GM04504 (cell line): ENCODE measurements at places on chromosomes 16 and 17.

DNA sequence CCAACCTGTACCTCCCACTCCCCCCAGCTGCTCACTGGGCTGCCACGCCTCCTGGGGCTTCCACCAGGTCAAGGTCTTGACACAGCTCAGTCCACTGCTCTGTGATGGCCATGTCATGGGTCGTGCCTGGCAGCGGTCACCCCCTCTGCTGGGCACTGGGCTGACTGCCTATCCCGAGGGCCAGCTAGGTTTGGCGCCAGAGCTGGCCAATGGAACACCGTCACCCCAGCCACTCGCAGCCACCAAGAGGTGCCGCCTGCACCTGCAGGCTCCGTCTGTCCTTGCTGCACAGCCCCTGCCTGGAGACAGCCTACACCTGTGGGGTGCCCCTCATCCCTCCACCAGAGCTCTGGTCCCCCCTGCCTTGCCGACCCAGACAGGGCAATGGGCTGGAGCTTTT is 4.5 kb upstream of the RAB40C start:
- DNase-seq: no peak

GRCh38 chr17:44552361-44552760 is 4.9 kb upstream of the FZD2 start:
- no peak for DNase-seq

DNA sequence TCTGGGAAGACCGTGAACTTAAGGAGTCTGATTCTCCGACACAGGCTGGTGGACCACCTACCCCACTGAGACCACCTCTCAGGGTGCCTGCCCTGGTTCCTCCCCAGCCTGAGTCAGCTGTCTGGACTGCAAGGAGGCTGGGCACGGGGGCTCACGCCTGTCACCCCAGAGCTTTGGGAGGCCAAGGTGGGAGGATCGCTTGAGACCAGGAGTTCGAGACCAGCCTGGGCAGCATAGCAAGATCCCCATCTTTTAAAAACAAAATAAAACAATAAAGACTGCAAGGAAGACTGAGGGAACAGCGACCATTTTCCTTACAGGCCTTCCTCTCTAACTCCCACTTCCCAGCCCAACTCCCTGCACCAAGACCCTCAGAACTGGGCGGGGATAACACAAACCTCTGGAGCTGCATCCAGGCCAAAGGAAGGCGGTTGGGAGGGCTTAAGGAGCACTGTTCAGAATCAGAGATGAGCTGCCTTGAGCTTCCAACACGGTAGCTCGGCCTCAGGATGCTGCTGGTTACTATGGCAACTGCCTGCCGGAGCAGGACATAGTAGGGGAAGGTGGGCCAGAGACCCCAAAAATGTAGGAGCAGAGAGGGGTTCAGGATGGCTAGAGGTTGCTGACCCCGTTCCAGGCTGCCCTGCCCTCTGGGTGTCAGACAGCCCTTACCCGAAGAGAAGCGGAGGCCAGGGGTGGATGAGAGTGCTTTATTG is 4.4 kb downstream of the APOBR start:
- no peak for DNase-seq

GRCh38 chr17:27807567-27808470 is 7.5 kb upstream of the NOS2 start:
- no peak for DNase-seq

- no peak for DNase-seq
Measured at GRCh38 chr17:78888941-78889518, 14.0 kb downstream of the CEP295NL start.

DNA sequence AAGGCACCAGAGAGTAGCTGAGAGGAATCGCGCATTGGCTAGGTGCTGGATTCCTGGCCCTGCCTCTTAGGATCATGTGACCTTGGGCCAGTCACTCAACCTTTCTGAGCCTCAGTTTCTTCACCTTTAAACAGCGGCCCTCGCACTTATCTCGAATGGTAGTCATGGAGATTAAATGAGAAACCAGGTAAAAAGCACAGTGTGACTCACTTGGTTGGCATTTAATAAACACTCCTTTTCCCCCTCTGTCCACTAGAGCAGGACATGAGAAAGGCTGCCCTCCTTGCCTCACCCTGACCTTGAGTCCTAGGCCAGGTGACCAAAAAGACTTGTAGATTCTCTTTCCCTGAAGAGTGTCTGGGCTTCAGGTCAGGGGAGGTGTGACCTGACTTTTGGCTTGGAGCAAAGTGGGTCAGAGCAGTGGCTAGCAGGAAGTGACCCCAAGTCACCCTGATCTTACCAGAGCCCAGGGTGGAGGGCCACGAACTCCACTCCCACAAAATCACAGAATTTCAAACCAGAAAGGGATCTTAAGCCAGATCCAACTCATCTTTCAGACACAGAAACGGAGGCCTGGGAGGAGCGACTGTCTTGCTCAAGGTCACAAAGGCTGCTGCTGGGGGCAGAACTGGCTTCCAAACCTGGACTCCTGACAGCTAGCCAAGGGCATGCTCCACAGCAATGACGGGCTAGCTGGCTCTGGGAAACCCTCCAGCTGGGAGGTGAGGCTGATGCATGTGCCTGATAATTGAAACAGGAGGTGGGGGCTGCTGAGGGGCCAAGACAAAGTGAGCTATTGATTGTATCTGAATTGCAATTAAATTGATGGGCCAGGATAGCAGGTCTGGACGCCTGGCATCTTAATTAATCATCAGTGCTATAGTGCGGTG is 65.2 kb downstream of the PIPOX start:
- no peak for DNase-seq

DNA sequence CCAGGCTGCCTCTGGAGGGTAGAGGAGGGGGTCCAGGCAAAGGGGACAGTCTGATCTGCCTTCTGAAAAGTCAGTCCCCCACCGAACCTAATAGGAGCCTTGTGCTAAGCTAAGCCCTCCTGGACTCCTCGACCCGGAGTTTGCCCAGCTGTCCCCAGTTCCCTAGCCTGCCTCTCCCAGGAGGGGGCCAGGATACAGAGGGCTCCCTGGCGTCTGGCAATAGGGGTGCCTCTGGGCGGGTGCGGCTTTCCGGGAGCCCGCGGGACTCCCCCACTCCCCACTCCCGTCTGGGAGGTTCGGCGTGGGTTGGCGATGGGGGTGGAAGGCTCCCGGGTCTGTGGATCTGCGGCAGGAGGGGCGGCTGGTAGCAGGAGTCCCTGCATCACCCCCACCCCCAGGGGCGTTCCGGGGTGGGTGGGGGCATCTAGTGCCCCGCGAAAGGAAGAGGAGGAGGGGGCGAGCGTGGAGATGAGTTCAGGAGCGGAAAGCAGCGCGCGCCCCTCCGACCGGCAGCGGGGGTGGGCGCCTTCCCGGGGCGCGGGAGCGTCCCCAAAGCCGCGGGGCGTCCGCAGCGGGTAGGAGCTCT is 1.2 kb downstream of the GSG1L start:
- DNase-seq: no peak

DNA sequence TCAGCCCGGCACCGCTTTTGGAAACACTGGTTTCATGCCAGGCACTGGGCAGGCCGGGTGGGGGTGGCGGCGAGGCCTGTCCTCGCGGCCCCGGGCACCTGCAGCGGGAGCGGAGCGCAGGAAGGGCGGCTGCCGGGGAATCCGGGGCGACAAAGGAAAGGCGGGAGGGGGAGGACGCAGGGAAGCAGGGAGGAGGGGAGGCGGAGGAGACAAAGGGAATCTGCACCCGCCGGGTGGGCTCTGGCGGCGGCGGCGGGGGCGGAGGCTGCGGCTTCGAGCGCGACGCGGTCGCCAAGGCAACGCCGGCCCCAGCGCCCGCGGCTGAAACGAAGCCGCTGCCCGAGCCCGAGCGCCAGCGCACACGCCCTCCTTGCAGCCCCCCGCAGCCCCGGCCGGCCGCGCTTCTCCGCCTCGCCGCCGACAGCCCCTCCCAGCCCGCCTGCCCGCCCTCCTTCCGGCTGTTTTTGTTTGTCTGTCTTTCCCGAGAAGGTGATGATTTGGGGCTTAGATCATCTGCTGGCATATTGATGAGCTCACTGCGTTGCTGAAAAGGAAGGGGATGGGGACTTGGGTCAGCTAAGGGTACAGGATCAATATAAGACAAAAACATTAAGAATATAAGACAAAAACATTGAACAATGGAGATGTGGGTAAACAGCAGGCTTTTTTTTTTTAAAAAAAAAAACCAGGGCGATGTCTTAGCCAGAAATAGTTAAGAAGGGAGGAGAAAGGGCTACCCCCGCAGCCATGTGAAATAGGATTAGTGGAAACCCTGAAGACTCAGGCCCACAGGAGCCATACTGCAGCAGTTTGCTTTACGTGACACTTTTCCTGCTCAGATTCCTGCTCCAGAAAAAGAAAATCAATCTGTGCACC is 32.7 kb downstream of the CDK5R1 start:
- no peak for DNase-seq

DNA sequence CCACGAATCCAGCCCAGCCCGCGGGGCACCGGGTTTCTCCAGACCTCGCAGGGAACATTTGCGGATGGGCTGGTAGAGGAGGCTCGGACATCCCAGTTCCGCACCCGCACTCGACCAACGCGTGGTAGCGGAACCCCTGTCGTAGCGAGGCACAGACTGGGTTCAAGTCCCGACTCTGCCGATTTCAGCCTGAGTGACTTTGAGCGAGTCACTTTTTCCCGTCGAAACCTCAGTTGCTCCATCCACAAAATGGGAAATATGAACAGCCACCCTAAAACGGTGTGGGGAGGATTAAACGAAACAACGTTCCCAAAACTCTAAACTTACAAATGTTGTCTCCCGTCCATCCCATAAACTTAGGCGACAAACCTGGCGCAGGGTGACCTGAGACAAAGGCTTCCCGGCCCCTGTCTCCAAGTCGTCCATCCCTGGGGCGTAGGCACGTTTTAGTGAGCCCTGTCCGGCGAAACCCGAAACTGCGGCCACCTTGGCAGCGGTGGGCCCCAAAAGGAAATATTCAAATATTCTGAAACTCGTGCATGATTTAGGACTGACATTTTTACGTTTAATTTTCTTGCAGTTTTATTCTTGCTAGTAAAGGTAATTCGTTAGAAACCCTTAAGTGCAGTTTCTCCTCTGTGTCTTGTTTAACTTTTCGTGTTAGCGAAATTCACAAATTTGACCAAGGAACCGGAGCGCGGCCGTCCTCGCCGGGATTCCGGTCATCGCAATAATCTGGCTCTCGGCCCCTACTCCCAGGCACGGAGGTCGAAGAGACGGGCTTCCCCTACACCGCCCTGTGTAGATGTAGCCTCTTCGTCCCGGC is 1.9 kb upstream of the MLLT6 start:
- DNase-seq: no peak

DNA sequence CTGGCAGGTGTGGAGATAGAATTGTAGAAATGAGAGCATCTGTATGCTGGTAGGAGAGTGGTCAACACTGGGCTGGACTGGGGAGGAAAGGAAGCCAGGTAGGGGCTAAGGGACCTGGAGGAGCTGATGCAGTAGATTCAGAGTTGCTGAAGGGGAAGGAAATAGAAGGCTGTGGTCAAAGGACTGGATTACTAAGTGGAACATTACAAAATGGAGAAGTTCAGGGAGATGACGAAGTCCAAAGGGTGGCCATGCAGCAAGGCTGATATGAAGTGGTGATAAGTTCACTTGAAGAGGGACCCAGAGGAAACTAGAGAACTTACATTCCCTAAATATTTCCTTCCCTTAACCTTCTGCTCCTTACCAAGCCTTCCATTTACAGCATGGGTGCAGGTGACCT is 8.6 kb upstream of the CCL2 start:
- no peak for DNase-seq

GRCh38 chr16:9489835-9490467 is 398.5 kb downstream of the HAPSTR1 start:
- DNase-seq: no peak

DNA sequence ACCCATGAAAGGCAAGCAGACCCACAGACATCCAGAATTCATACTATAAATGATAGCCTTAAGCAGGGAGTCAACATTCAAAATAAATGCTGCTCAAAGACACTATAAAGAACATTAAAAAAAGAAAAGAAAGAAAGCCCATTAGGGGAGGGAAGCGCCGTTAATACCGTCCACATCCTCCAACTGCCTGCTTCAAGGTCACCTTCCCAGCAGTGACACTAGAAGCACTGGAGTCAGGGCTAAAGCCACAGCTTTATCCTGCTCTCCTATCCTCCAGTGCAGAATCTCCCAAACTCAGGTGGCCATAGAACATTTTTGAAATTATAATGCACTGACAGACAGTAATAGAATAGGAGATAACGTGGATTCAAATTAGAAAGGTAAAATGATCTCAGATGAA is 59.4 kb downstream of the TEX2 start:
- DNase-seq: no peak

GRCh38 chr17:27218719-27219488 is 75.0 kb upstream of the WSB1 start:
- no peak for DNase-seq

GRCh38 chr17:8614988-8615387 is 15.5 kb downstream of the MYH10 start:
- DNase-seq: no peak

- no peak for DNase-seq
Measured at GRCh38 chr17:70013911-70014310, 61.1 kb upstream of the KCNJ16 start.

DNA sequence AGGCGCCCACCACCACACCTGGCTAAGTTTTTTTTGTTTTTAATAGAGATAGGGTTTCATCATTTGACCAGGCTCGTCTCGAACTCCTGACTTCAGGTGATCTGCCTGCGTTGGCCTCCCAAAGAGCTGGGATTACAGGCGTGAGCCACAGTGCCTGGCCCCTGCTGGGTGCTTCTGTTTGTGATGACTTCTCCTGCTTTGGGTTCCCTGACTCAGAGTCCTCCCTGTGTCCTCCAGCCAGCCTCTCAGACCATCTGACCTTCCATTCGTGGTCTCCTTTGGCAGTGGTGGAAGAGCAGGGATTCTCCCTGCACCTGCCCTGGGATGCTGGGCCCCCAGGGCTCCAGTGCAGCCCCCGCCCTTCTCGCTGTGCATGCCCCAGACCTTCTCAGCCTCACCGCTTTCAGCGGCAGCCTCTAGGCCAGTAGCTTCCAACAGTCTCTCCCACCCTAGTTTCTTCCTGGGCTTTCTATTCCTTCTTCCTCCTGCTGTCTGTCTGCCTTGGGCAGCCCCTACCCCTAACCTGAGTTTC is 13.2 kb downstream of the BEAN1 start:
- no peak for DNase-seq

- no peak for DNase-seq
Measured at GRCh38 chr16:67457611-67458010, 23.3 kb downstream of the ATP6V0D1 start.

- no peak for DNase-seq
Measured at GRCh38 chr16:52932321-52932720, 120.4 kb downstream of the CHD9NB start.

DNA sequence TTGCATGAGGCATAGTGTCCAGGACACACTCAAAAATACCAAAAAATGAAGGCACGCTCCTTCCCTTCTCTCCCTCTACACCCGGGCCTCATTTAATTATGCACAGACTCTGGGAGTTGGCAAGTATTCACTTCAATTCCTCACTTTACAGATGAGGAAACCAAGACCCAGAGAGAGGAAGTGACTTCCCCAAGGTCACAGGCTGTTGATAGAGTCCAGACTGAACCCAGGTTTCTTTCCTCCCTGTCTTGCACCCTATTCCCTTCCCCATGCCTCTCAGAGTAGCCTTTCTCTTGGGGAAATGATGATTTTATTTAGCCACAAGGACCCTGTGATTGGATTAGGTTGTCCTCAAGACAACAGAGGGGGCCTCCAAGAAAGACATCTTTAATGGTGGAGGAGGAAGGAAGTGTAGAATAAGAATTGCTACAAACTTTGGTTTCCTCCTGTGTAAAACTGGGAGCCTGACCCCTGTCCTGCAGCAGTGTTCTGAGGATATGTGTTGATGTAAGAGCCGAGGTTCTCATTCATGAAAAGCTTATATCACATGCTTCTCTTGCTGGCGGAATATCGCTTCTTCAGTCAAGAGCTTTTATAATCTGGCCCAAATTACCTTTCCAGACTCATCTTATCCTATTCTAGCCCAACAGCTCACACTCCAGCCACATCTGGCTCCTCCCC is 48.8 kb upstream of the SIAH1 start:
- no peak for DNase-seq

- no peak for DNase-seq
Measured at GRCh38 chr17:32481193-32481592, 5.6 kb upstream of the CDK5R1 start.
